ENCODE measurements at places on chromosomes 5 and 9.

DNA sequence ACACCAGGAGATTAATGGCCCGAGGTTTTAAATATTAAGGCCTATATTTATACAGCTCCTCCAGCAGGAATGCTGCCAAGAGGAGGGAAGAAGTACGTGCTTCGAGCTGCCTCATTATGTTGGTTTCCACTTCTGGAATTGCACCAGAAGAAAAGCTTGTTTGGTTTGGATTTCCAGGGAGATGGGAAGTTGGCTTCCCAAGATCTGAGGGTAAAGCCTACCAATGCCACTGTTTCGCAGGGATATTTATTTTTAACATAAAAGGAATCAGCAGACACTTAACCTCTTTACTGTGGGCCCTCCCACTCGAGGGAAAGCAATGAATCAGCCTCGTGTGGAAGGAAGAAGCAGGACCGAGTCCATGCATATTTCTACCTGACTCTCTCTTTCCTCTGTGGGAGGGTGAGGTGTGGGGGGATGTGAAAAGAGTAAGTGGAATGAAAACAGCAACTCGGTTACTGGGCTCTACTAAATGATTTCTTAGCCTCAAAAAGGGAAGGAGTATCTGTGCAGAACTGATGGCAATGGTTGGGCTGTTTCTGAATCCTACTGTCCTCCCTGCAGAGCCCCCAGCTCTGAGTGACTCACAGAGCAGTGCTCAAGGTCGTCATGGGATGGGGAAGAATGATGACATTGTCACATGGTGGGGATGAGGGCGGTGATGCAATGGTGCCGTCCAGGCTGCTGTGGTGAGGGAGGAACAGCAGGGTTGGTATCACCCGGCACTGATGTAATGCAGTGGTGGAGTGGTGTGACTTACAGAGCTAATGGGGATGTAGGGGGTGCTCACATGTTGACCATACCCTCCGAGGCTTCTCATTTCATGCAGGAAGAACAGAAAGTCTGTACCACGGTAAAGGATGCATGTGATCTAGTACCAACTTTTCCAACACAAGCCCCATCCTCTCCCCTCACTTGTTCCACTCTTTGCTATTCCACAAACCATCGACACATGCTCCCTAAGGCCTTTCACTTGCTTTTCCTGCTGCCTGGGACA, 215.0 kb upstream of the PANK3 start:
- no peak for DNase-seq

GRCh38 chr5:5437227-5438172, 15.0 kb downstream of the ICE1 start:
- no peak for DNase-seq

DNA sequence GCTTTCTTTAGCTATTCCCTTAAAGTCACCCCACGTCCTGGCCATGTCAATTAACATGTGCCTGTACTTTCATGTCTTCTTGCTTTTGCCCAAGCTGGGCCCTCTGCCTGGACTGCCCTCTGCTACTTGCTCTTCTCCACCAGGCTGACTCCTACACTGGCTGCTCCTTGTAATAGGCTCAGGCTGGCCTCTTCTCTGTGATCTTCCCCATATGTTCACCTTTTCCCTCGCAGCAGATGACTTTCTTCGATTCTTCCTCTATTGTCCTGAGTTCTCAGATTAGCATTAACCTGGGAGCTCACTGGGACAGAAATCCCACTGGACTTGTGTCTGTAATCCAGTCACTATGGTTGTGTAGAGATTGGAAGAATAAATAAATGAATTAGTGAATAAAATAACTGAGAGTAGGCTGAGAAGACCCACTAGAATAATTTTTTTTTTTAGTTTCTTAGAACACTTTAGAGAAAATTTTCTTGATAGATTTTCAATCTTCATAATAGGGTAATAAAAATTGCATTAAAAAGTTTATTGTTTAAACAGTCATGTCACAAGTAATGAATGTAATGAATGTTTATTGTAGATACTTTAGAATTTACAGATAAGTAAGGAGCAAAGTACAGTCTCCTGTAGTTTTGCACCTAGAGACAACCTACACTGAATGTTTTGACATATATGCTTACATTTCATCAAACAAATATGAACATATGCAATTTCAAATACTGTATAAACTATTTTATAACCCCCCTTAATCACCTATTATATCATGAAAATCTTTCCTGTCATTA, 47.4 kb upstream of the TNFSF15 start:
- DNase-seq: no peak

GRCh38 chr5:67887748-67888161, 327.8 kb upstream of the PIK3R1 start:
- DNase-seq: no peak

DNA sequence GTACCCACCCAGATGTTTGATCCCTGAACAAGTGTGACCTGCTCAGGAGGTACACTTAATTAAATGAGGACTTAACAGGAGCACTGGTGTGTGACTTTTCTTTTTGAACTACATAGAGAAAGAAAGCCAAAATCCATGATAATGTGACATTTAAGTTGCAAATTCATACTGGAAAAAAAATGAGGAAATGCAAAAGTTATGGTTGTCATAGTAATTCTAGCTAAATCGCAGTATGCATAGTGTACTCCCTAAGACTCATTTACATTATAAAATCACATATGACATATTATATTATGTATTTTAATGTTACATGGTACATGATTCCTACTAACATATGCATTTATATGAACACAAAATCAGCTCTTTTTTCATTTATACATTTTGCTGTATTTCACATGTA, 92.0 kb upstream of the PCSK5 start:
- no peak for DNase-seq

DNA sequence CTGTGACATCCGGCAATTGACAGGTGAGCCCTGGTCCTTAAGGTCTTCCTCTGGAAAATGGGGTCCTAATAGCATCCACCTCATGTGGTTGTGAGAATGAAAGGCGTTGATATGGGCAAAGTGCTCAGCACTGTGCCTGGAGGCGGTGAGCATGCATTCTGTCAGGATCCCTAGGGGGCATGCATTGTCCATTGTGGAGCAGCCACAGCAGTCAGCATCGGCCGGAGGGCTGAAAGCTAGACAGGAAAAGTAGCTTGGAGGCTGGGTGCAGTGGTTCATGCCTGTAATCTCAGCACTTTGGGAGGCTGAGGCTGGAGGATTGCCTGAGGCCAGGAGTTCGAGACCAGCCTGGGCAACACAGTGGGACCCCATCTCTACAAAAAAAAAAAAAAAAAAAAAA, 122.2 kb downstream of the LHX2 start:
- DNase-seq: no peak

DNA sequence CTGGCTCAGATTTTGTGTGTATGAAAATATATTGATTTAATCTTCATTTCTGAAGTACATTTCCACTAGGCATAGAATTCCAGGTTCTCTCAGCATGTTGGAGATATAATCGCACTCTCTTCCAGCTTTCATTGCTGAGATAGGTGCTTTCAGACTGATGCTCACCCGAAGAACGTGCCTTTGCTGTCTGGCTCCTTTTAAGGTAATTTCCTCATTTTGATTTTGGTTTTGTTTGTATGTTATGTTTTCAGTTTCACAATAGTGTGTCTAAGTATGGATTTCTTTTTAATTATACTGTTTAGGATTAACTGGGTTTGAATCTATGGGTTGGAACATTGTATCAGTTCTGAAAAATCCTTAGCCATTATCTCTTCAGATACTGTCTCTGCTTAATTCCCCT, 132.0 kb upstream of the NFIB start:
- DNase-seq: no peak

DNA sequence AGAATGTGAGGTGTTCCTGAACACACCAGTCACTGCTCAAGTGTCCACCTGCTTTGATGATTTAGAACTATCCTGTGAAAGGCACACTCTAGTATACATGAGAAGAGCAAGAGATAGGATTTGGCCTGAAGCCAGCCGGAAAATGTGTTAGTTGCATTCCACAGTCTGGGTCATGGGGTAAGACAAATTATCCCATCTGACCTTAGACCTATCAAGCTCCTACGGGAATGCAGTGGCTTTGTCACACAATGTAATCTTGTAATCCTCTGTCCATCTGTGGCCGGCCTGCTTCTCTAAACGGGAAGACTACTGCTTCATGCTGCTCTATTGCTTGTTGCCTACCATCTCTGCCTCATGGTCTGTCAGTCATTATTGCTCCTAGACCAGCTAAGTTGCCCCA, 92.4 kb upstream of the PRRC1 start:
- no peak for DNase-seq

DNA sequence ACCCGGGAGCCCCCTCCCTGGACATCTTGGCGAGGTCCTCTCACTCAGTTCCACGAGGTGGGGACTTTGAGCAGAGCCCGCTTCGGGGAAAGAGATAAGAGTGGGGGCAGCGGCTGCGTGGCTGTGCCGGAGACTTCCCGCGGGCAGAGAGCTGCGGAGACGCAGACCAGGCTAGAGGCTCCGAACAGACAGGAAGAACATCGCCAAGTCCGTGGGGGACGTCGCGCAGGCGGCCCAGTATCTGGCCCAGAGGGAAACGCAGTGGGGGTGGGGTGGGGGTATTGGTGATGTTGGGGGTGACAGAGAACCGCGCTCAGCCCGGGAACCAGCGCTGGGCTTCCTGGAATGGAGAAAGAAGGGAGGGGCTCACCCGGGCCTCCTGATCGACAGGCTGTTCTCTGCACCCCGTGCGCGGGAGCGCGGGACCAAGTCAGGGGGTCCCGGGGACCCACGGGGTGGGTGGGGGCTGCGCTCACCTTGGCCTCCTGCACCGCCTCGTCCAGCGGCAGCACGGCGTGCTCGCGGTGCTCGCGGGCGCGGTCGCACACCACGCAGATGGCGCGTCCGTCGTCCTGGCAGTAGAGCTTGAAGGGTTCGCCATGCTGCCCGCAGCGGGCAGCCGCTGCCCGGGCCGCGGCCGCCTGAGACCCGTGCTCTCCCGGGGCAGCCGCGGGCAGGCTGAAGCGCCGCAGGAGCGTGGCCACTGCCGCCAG, 727 bp downstream of the TRIM7 start:
- DNase-seq: no peak

DNA sequence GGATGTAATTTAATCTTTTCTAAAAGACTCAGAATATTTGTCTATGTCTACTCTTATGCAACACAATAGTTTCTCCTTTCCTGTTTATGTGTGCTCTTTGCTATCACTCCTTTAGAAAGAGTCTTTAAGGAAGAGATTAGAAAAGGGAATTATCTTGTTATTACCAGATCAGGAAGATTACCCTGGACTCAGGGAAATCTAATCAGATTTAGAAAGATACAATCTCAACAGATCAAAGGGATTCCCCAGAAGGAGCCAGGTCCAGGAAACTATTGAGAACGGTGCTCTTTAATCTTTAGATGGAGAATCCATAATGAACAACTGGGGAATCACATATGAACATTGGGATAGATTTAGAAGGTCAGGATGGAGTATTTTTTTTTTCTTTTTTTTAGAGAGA, 32.4 kb upstream of the ZFR start:
- DNase-seq: no peak

GRCh38 chr5:8765886-8766285, 780.0 kb downstream of the SEMA5A start:
- DNase-seq: no peak

DNA sequence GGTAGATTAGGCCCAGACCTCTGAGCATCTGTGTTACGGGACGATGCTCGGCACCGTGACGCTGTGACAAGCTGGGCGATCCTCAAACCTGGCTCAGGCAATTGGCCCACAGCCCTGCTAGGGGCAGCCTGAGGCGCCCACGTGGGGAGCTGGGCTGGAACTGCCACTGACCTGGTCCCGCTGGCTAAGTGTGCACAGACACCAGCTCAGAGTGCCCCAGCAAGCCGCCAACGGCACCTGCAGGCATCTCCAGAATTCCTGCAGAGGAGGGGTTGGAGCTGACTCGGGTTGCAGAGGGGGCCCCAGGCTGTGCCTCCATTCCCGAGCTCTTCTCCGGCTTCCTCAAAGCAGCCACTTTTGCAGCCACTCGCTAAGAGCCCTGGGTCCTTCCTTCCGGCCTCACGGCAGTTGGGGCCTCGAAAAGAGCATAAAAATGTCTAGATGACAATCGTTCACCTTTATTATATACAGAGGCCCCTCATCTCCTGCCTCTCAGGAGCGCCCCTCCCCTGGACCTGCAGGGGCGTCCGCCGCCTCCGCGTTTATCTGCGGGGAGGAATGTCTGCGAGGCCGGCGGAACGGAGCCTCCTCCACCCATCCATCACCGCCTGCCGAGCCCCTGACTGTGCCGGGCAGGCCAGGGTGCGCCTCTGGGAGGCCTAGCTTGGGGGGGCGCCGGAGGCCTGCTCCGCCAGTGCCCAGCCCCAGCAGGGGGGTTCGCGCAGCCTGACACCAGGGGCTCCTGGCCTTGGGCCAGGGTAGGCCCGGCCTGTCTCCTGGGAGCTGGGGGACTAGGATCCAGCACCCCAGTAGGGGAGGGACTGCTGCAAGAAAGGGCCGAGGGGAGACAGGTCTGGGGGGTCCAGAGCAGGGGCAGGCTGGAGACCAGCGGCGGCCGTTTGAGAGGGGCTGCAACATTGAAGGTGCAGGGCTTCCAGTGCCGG, 144.9 kb downstream of the BARX1 start:
- no peak for DNase-seq

- DNase-seq: no peak
These were observed 225.2 kb downstream of the CFAP90 start for GRCh38 chr5:7625740-7626139.

- no peak for DNase-seq
These were observed 37.3 kb downstream of the PROP1 start for GRCh38 chr5:177958696-177959095.

- DNase-seq: no peak
These were observed 146.5 kb downstream of the NXNL2 start for GRCh38 chr9:88681434-88681833.

All from stimulated activated CD8-positive, alpha-beta memory T cell treated with anti-CD3 and anti-CD28 coated beads, Interleukin-4, amount 100 ng/mL, for 1 hour (primary cell).